ENCODE measurements at places on chromosomes 6 and 20.

DNA sequence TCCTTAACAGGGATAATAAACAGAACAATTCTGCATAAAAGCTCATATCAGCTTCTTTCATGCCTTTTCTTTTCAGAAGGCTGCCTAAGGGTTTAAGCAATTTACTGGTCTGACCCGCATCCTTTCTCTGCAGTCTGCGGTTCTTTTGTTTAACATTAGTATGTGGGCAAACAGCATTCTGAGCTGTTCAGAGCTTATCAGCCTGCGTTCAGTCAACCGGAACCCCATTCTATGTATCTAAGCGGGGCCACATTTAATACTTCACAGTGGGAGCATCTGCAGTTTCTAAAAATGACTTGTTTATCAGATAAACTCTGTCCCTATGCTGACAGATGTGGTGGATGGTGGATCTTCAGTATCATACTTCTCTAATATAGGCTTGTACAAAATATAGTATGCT is 758.9 kb upstream of the MMS22L start:
- DNase-seq, result no peak

DNA sequence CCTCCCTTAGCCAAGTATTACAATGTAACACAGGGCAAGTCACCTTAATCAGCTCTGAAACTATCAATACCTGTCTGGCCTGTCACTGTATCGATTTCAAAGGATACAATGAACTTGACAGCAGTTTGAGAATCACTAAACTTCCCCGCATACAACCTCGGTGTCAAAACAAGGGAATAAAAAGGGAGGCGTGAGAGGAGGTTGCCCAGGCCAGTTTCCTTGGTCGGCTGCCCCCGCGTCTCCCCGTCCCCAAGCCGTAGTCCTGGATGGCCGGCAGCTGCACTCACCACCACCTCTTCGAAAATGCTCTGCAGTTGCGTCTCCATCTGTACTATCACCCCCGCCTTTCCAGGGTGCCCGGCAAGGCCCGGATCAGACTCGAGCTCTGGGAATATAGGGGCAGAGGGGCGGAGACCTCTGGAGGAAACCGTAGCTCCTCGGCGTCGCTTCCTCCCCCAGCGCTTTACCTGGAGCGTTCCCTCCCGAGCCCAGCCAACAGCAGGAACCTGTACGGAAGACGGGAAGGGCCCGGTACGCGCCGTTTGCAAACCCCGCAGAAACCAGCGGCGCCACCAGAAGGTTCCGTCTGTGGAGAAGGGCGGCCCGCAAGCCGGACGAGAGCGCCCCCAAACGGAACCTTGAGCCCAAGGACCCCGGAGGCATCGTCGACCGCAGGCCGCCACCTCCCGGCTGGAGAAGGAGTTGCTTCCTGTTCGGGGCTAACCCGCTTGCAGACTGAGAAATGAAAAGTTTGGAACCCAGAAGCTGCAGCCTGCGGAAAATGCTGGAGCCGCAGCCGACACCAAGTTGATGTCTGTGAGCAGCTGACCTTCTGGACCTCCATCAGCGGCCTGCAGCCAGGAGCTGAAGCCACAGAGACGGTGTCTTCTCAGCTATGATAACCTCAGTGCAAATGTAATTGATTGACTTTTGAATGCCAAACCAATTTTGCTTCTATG is at the start of gene MED23:
MED23 (minus strand) TSS at position 519 of the 959 bp plus-strand sequence; CDS start at position 326, 193 bp downstream.
- peak; percentile 91 for DNase-seq

- no peak for DNase-seq
Measured at GRCh38 chr20:54263116-54263690, 55.3 kb downstream of the PFDN4 start.

DNA sequence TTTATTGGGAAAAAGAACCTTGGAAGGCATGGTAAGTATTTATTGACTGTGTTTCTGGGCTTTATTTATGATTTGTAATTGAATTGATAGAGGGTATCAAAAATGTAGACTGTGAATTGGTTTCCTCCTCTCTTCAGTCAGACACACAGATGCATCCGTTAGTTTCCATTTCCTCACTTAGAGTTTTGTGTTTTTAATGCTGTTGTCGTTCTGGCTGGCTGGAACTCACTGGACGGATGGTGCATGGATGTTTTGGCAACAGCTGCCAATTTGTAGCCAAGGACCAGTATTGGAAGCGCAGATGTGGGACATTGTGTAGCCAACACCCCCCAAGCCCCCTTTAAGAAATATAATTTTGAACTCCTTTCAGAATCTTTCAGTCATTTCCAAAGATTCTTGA is 134.5 kb downstream of the JARID2 start:
- DNase-seq, result no peak

DNA sequence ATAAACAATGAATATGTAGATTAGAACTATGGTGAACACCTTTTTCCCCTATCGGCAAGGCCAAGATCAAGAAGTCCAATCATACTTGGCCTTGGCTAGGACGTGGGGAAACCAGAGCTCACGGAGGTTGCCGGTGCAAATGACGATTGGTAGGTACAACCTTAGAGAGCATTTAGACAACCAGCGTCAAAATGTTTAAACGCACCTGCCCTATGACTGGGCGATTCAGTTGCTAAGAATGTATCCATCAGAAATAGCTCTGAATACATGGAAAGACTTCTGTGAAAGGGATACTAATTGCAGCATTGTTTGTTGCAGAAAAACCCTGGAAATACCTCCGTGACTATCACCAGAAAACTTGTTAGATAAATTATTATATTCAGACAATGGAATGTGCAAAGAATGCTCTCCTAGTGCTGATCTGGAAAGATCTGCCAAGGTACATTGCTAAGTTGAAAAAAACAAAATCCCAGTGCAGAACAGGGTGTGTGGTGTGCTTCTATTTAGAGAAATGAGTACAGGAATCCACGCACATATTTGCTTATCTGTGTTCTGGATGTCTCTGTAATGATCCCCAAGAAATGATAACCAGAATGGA is 48.0 kb upstream of the PTPN1 start:
- DNase-seq, result no peak

DNA sequence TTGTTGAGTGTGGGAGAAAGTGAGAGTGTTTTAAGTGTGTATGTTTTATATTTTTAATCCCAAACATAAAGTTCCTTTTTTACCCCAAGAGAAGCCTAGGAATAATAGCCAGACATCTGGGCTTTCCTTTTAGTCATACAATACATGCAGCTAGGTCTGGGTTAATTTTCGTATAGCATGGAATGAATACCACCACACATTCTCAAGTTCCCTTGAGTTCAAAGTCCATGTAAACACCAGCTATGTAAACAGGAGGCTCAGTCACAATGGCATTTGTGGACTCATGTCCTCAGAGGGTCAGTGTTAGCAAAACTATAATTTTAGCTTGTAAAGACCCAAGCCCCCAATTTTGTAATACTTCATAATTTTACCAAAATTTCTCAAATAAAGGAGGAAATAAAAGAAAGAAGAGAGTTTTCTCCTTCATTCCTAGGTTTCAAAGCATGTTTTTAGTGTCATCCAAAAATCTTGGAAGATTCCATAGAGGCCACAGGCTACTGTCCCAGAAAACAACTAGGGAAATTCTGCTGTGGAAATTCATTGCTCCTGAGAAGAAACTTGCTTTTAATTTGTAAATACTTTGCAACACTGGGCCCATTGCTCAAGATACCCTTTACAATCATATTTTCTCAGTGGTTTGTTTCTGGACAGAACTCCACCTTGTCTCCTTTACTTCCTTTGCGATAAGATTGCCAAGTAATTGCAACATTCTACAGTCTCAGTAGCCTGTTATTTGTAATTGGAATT is 671.2 kb downstream of the COL12A1 start:
- DNase-seq, result peak; percentile 64

DNA sequence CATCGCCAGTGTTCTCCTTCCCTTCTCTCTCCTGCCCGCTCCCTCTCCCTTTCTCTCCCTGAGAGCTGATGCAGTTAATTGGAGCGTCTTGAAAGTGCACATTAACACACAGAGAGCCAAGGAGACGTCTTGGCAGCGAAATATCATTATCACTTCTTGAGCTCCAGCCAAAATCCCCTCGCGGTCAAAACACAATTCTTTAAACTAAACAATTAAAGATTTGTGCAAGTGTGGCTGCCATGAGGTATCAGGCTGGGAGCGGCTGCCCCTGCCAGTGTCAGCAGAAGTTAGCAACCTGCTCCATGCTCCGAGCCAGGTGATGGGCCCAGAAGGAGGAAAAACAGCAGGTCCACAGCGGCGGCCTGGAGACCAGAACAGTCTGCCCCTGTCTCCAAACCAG is 100.9 kb upstream of the FOXP4 start:
- no peak for DNase-seq

DNA sequence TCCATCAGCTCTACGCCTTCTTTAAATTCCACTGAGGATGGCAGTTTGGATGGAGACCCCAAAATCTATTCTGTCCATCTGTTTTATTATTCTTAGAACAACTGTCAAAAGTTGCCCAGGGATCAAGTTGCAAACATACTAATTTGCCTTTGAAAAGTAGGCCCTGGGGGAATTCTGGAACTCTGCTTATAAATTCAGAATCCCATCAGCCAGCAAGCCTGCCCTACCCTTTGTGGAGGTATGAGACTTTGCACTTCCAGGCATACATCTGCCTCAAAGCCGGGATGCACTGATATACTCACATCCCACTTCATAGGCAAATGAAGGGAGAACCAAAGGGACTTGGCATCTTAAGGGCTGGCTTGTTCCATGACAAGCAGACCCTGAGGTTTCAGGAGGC is 93.6 kb downstream of the INSM1 start:
- no peak for DNase-seq

- peak; percentile 59 for DNase-seq
Measured at GRCh38 chr6:117237561-117237960, 27.8 kb upstream of the VGLL2 start.

- DNase-seq, result peak; percentile 63
Measured at GRCh38 chr20:5482791-5483190, 166.0 kb upstream of the PROKR2 start.

DNA sequence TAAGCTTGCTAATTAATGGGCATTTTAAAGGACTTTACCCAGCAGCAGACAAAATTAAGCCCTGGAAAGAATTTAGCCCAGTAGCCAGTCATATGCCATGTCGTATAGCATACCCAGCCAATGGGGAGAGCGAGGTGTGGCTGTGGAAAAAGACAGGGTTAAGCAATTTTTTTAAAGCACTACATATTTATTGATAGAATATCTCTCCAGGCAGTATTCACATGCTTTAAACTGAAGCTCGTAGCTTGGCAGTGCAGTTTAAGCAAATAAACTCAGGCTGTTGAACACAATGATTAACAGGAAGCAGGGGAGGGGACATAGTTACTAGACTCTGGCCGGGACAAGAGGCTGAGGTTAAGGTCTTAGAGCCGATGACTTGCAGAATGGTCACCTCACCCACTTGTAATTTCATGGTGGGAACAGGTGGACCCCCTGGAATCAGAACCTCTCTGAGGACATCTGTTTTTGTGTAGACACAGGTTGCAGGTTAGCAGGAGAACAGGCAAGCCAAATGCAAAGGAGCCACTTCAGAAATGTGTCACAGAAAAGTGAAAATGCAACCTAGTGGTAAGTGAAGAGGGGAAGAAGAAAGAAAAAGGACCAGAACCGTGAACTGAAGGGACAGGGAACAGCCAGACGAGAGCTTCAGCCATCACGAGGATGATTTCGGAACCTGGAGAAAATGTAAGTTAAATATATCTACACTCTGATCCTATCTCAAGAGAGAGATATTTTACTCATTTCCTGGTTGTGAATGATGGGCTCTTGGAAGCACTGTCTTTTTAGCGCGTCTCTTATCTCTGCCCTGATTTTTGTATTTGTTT is 7.2 kb downstream of the GCNT2 start:
- no peak for DNase-seq

DNA sequence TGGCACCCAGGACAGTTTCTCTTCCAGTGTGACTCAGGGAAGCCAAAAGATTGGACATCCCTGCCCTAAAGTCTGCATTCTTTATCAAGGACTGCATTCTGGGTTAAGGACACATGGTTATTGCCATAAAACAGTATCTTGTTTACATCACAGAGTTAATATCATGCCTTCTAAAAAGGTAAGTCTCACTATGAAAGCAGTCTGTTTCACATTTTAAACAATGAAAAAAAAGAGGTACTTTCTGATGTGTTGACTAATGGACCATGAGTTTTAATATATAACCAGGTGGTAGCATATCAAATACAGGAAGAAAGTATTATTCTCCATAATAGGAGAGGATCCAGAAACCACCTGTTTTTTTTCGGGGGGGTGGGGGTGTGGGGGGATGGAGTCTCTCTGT is 93.7 kb downstream of the TIAM2 start:
- DNase-seq, result no peak

DNA sequence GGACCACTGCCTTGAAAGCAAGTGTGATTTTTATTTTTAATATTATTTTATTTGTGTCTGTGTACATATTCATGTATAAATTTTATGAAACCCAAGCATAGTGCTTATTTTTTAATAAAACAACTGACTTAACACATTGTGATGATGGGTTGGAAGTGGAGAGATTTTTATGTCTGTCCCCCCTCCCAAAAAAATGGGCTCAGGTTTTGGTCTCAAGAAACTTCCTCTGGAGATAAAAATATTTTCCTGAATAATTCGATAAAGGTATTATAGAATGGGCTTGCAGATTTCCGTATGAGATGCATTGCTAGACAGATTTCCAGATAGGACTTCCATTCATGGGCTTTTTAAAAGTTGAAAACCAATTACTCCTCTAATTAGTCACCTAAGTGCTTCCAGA is 2.7 kb downstream of the FOXQ1 start:
- no peak for DNase-seq

DNA sequence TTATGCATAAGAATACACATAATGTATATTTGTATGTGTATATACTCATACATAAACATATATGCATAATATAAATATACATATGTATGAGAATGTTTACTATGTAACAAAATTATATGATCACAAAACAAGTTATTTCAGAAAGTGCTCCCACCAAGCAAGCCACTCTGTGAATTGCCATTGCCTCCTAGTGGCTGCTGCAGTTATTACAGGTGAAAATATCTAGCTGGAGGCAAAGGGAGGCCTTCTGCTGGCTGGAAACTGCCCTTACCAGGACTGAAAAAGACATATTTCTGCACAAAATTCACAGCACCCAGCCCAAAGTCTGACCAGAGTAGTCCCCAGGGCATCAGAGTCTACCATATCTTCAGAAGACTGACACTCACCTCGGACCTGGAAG is 14.4 kb upstream of the ADAM33 start:
- DNase-seq, result peak; percentile 41

DNA sequence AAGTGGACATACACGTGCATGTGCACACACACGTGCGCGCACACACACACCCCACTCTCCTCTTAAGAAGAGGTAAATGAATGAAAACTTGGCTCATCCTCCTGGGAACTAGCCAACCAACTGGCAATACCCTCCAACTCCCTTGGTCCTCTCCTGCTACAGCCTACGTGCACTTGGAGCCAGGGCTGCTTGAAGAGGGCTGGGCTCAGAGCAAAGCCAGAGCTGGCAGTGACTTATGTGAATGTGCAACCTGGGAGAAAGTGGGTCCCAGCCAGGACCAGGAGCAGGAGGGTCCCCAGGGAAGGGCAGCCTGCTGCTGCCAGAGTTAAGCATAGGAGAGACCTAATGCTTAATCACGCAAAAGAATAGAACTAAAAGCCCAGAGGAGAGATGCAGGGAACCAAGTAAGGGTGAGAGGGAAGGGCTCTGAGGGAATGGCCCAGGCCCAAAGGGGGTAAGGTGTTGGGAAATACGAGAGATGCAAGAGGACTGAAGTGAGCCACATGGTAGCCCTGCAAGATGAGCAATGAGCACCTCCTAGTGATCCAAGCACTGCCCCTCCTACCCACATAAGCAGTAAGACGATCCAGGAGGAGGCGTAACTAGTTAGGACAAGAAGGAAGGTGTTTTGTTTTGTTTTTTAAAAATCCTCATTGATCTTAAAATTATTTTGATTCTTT is 24.7 kb downstream of the TRAF3IP2 start:
- DNase-seq, result peak; percentile 90

Measured in fibroblast of mammary gland (primary cell).